ENCODE measurements at places on chromosomes 5 and 9.

DNA sequence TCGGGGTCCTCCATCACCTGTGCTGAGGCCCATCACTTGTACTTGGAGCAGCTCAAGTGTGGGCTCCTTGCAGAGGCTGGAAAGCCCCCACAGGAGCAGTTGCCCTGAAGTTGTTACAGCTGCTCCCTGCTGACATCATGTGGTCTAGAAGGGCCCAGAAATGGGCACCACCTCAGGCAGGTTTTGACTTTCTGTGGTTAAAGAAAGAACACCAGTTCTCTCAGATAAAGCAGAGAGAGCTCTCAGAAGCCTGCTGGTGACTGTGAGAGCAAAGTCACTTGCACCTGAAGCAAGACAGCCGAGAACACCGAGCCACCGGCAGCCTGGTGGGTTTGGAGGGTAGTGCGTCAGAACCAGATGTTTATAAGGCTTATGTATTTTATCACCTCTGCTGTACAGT, 70.4 kb downstream of the MVB12B start:
- peak; percentile 12 for DNase-seq

GRCh38 chr5:164202338-164202737, 696.9 kb downstream of the MAT2B start:
- no peak for DNase-seq

DNA sequence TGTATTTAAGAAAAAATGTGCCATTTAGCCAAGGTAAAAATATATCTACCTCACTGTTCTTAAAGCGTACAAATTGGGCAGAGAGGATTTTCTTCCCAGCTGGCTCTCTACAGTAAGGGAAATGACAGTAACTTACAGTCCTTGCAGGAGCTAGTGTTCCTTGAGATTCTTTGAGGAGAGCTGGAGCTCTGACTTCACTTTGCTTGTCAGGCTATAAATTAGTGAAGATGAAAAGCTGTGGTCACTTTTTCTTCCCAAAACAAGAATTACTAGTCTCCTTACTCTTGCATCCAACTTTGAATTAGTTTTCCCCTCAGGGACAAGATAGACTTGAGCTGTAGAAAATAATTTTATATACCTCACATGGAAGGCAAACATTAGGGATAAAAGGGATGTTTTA, 129.9 kb downstream of the ZSWIM6 start:
- DNase-seq: no peak

DNA sequence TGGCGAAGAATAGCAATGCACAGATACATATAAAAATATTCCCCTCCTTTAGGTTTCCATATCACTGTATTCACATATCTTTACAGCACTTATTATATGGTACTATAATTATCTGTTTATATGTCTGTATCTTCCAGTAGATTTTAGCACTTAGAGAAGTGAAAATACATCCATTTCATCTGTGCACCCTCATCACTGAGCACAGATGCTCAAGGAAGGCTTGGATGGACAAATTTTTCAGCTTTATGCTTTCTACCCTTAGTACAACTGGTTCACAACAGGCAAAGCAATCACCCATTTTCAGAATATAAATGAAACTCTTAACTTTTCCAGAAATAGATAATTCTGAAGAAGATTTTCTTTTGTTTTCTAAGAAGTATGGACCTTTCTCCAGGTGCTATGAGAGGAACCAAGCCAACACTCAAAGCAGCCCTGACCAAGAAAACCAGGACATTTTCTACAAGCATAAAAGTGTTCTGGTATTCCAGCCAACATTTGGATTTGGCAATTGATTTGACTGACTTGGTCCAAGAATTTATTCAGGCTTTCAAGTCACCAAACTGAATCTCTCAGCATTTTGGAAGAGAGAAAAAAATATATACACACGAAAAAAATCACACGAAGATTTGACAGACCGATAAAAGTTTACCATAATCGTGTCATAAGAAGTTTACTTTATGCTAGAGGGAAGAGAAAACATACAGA, 170.2 kb upstream of the CD180 start:
- DNase-seq: no peak

GRCh38 chr5:68734781-68735180, 359.0 kb upstream of the SLC30A5 start:
- no peak for DNase-seq

DNA sequence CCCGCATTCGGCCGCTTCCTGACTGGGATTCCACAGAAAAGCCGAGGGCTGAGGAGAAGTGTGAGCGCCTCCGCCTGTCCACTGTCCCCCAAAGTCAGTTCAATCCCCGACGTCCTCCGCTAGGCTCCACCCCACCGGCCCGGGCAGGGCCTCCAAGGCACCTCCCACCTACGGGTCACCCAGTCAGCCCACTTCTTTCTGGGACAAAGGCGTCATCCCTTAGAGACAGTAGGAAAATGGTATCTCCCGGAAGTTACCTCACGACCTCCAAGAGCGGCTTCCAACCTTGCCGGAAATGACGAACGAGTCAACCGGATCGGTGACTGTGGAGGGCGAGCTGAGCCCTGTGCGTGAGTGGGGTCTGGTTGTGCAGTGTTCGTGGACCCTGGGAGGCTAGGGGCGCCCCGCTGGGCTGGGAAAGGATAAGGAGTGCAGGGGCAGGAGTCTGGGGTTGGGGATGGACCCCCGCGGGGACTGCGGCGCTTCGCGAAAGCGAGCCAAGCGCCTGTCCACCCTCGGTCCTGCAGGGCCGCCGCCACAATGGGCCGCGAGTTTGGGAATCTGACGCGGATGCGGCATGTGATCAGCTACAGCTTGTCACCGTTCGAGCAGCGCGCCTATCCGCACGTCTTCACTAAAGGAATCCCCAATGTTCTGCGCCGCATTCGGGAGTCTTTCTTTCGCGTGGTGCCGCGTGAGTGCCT, at the start of the genes GDF9 and UQCRQ:
GDF9 (minus strand) TSS at position 128 of the 704 bp plus-strand sequence. CDS start 1,936 bp downstream, outside the sequence.
UQCRQ (plus strand) TSS at position 301 of the 704 bp plus-strand sequence; CDS start at position 541, 240 bp downstream.
- peak; percentile 67 for DNase-seq

DNA sequence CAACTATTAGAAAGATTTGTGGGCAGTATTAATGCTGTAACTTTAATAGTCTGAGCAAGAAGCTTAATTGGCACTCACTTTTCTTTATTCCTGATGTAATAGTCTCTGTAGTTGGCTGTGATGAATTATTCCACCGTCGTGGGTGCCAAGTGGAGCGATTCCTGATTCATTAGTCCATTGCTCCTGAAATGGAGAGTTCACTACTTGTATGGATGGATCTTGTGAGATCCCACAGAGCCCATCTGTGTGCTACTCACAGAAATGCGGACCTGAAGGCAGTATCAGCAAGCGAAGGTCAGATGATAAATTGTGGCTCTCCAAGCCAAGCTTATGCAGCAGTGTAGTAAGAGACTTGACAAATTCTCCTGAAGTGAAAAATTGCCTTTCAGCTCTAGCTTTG, 212.2 kb downstream of the CHSY3 start:
- DNase-seq: no peak

GRCh38 chr9:19551124-19551929, 142.5 kb downstream of the ACER2 start:
- no peak for DNase-seq

GRCh38 chr9:37914701-37915358, 10.9 kb upstream of the SLC25A51 start:
- DNase-seq: no peak

GRCh38 chr5:82922086-82922734, 155.0 kb downstream of the TMEM167A start:
- DNase-seq: no peak

DNA sequence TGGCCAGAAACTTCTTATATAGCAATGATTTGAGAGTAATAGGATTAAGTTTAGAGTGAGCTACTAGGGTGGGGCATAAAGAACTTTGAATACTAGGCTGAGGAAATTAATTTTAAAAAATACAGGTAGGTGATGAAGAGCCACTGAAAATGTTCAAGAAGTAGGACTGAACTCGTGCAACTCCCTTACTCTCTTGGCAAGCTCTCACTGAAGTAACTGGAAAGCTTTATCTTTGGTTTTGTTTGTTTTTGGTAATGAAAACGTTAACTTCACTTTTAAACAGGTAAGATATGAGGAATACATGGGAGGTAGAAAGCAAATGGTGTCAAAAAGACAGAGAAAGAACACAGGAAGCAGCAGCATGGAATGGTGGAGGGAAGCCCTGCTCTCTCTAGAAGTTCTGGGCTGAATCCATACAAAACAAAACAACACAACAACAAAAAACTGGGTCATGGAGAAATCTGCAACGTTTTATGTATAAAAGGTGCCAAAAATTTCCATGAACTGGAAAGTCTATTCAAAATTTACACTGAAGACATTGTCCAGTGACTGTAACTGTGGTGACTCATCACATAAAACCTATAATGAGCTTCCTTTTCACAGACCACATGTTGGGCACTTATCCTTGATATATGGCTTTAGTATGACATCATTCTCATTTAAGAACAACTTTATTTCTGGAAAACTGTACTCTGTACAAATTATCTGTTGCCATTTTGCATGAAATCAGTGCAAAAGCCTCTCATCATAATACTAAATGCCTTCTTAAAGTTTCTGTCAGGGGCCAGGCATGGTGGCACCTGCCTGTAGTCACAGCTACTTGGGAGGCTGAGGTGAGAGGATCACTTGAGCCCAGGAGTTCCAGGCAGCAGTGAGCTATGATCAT, 91.2 kb upstream of the CHD1 start:
- no peak for DNase-seq

- no peak for DNase-seq
These were observed 29.4 kb downstream of the SMAD5 start for GRCh38 chr5:136162008-136162407.

DNA sequence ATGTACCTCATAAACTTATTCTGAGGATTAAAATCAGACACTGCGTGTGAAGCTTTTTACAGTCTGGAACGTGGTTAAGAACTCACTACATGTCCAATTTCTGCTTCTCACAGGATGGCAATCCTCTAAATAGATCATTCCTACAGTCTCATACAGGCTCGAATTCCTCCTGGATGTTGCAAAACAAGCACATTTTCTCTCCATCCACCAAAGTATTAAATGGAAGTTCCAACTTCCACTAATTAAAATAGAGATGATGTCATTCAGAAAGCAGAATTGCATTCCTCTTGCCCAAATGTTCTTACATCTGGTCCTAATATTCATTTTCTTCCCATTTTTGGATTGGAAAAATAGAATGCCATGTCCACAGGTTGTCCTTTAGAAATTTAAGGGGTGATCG, 145.5 kb upstream of the PCA3 start:
- DNase-seq: no peak

GRCh38 chr9:26725573-26725972, 167.0 kb downstream of the CAAP1 start:
- no peak for DNase-seq

DNA sequence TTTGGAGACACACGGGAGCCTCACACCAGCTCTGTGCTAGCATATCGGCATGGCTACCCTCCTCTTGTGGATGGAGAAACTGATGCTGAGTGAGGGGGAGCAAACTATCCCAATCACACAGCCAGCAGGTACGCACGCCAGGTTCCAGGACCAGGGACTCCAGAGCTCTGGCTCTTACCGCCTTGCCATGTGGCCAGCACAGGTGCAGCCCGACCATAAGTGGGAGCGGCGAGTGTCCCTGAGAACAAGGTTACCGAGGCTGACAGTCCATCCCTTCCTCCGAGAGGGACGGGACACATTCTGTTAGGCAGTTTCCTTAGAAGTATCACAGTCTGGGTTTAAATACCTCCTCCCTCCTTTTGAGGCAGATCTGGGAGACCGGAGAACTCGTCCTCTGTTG, 86.0 kb downstream of the PAX5 start:
- no peak for DNase-seq

DNA sequence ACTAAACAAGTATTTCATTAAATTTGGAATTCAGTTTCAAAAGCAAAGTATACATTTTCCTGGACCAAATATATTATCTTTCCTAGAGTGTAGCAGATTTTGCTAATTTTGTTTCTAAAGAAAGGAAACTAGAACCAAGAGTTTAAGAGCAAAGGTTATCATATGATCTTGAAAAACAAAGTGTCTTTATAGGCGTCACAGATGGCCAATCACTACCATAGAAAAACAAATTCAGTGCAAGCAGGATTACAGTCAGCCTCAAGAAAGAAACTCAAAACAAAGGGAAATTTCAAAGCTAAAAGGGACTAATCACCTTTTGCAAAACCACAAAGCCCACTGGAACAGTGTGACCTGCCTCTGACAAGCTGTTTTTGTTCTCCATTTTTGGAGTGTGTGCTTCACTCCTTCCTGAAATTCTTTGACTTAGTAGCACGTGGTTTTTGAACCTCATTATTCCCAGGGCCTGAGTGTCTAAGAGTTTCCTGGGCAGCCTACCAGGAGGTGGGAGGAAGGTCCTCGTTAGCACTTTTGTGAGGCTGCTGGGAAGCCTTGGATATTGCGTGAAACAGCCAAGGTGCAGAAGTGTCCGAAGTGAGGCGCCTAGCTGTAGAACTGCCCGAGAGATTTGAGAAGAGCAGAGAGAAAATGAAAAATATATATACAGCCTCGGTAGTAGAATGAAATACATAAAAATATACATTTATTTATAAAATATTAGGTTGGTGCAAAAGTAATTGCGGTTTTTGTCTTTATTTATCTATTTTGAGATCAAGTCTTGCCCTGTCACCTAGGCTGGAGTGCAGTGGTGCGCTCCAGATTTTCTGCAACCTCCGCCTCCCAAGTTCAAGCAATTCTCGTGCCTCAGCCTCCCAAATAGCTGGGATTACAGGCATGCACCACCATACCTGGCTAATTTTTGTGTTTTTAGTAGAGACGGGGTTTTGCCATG, 246.1 kb downstream of the MARCHF11 start:
- no peak for DNase-seq

DNA sequence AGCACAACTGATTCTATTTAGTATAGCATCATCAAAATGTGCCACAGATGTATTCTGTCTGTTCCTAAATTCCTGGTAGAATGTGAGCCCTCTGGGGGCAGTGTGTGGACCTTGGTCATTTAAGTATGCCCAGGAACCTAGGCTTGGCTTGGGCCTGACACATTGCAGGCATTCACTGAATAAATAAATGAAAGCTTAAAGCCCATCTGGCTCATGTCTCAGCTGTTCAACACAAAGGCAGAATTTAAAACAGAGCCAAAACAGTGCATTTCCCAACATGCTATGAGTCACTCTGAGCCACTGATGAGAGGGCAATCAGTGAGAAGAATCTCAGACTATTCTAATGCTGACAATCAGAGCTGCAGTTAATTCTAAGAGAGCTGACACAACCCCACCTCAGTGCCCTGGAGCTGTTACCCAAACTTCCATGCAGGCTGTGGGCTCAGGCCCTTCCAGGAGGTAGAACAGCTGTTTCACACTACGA, 8.1 kb downstream of the FAM193B start:
- no peak for DNase-seq

DNA sequence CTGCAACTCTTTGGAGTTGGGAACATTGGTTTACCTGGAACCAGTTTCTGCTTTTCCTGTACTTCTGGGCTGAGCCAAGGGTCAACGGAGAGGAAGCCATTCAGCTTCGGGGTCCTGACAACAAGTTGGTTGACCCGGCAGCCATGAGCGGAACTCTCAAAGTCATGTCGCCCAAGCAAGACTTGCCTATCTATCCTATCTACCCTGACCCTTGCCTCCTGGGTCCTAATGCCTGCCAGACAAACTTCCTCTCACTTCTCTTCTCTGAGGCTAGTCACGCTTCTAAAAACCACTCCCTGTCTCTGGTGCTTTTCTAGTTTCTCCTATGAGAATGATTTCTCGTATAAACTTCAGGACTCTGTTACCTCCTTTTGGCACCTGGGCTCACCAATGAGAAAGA, 44.7 kb upstream of the CRHBP start:
- DNase-seq: no peak

GRCh38 chr9:120348951-120349429, 231.0 kb downstream of the CDK5RAP2 start:
- no peak for DNase-seq

GRCh38 chr9:112884101-112884500, 6.6 kb downstream of the SLC46A2 start:
- no peak for DNase-seq

All from stimulated activated CD4-positive, alpha-beta T cell treated with anti-CD3 and anti-CD28 coated beads, TNF-alpha, amount 100 ng/mL, for 1 hour (primary cell).